HFFc6 (cell line): ENCODE measurements at places on chromosomes 4 and X. TPM values are rescaled to one million over a fixed set of nuclear protein-coding genes. Genes with fewer than 3 reads are reported as not detected.

GRCh38 chrX:136307471-136307870, 6.7 kb downstream of the ADGRG4 start:
- DNase-seq = no peak

DNA sequence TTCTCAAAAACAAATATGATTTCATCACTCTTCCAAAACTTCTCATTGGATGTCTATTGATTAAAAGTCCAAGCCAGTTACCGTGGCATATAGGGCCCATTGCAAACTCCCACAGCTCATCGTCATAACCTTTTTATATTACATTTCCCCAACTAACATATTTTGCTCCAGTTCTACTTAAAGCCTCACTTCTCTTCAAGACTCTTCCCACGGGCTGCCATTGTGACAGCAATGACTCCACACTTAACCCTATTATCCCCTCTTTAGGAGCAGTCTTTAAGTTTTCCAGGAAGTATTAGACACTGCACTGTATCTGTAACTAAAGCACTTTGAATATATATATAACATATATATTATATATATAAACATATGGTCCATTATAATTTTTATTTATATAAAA, 44.5 kb downstream of the DTHD1 start:
- no peak for DNase-seq

DNA sequence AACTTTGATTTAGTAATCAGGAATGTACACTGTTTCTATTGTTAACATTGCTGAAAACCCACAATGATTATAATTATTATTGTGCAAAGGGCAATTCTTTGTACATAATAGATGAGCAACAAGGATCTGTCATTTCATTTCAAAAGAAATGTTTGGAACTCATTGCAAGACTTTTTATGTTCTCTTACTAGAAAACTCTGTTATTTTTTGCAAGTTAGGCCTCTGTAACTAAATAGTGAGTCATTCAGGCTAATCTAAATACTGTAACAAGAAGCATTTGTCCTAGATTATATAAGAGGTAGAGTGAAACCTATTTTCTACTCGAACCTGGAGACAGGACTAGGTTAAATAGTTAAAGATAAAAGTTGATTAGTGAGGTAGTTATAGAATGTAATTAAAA, 93.2 kb upstream of the FAM47B start:
- peak; percentile 47 for DNase-seq

DNA sequence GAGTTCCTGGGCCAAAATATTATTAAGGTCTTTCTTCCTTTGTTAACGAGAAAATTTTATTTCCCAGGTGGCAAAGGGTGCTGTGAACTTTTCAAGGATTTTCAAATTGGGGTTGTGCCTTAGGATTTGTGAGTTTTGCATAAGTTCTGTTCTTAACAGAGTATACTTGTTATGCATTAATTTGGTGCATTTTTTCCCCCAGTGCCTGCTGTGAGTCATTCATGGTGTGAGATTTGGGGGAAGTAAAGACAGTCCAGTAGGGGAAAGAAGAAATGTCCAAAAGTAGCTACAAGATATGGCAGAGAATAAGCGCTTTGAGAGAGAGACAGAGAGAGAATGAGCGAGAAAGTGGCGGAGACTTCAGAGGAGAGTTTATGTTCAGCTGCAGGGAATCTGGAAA, 239.2 kb downstream of the ARHGAP10 start:
- no peak for DNase-seq

IL13RA2 gene
- 6.3 to 10.2 TPM (median 6.6 TPM) in 3 replicates for total RNA-seq

PAGE4 gene
- total RNA-seq = not detected in 3 replicates
